ENCODE measurements at places on chromosomes 16 and 17.

DNA sequence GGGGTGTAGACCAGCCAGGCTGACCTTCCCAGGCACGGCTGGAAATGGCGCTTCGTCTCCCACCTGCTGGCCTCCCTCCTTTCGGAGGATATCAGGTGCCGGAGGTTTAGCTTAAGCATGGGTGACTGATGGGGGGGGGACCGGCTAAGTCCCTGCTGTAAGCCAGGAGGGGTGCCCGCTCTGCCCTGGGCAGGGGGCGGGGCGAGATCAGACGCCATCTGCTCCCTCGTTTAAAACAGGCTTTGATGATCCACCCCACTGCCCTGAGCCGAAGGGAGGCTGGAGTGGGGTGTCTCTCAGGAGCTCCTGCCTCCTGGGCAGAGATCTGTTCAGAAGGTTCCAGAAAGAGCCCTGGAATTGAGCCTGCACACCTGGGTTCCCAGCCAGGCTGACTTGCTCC is 26.0 kb downstream of the C16orf74 start:
- no peak for DNase-seq

DNA sequence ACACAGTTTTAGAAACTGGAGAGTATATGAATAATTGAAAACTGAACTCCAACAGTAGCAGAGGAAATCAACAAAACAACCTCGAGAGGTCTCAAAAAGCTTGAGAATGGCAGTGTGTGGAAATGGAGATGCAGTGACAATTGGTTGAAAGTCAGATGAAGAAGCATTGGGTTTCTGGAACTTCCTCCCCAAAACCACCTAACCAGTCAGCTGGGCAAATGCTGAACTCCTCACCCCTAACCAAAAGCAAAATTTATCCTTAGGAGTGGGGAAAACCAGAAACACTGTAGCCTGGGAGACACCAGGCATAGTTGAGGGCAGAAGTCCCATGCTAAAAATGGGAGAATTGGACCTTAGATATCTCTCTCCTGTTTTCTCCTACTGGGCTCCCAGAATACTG is 109.9 kb downstream of the TANC2 start:
- no peak for DNase-seq

DNA sequence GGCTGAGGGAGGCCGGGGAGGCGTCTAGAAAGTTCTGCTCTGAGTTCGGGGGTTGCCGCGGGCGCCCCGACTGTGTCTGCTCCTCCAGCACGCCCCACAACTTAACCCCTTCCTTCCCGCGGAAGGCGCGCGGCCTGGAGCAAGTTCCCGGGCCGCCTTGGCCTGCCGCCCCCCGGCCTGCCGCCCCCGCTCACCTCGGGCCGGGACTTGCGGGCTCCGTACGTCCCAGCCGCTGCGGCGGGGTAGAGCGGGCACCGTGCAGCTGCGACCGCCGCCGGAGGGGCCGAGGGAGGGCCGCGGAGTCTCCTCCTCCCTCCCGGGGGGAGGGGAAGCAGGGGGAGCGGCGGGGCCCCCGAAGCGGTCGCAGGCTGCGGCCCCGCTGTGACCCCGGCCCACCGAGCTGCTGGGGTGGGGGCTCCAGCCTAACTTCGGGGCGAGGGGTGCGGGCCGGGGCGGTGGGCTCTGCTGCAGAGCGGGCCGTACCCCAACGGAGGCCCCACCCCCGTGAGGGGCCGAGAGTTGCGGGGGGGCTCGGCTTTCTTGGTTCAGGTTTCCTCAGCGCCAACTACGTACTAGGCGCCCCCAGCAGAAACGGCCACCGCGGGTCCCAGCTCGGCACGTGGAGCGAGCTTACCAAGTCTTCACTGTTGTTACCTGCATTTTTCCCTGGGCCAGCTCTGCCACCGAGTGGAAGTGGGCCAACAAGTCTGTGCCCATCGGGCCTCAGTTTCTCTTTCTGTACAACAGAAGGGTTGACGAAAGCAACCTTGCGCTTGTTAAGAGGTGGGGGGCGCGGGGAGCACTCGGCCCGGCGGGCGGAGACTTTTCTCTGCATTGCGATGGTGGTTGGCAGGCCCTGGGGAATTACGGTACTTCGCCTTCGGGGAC is at the start of gene CCDC102A:
TSS of gene CCDC102A (minus strand) at position 266 of the 888 bp plus-strand sequence. CDS start 7,394 bp downstream, outside the sequence.
- DNase-seq, result no peak

DNA sequence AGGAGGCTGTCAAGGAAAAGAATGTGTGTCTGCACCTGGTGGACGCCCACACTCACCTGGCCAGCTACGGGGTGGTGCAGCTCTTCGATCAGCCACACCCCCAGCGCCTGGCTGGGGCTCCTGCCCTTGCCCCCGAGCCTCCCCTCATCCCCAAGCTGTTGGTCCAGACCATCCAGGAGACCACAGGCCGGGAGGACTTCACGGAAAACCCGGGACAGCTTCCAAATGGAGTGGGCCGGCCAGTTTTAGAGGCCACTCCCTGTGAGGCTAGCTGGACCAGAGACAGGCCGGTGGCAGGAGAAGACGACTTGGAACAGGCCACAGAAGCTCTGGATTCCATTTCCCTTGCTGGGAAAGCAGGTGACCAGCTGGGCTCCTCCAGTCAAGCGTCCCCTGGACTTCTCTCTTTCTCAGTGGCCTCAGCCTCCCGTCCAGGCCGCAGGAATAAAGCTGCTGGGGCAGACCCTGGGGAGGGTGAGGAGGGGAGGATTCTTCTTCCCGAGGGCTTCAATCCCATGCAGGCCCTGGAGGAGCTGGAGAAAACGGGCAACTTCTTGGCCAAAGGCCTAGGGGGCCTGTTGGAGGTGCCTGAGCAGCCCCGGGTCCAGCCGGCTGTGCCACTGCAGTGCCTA is 2.2 kb downstream of the WDR81 start:
- DNase-seq, result no peak

DNA sequence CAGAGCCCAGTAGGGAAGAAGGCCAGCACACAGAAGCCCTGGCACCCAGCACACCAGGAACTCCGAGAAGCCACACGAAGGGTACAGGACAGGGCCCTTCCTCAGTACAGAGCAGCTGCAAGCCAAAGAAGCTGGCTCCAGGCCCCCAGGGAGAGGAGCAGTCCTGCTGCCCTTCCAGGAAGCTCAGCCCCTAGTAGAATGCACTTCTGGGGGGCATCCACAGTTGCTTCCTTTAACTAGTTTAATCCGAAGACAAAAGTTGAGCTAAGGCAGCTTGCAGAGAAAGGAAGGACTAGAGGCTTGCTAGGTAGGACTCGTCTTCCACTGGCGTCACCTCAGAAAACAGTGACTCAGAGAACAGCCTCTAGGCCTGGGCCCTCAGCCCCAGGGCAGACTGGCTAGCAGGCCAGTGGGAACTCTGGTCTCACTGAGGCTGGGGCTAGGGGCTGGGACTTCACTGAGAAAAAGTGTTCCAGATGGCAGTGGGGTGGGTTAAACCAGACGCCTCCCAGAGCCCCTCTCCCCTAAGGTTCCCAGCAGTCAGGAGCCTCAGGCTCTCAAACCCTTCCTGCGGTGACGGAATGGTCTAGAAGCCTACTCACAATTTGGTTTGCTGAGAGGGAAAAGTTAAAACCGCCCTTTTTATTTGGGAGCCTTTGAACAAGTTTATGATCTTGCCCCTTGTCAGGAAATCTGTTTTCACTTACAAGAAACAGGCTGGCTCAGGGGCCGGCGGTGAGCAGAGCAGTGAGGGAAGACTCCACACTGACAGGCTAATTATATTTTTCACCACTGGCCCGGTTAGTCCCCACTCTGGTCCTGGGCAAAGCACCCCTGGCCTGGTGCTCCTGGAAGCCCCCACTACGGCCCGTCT is 41.4 kb downstream of the ACTG1 start:
- DNase-seq, result no peak

DNA sequence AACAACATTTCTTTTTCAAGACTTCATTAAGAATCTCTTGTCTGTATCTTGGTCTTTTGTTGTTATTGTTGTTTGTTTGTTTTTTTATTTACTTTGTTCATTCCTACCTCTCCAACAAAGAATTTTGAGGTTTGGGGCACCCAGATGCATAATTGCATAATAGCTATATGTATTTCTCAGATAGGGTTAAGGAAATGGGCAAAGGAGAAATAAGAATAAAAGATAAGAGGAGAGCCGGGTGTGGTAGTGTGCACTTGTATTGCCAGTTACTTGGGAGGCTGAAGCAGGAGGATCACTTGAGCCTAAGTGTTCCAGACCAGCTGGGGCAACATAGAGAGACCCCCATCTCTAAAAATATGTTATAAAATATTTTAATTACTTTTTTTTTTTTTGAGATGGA is 30.5 kb downstream of the CDH1 start:
- no peak for DNase-seq

DNA sequence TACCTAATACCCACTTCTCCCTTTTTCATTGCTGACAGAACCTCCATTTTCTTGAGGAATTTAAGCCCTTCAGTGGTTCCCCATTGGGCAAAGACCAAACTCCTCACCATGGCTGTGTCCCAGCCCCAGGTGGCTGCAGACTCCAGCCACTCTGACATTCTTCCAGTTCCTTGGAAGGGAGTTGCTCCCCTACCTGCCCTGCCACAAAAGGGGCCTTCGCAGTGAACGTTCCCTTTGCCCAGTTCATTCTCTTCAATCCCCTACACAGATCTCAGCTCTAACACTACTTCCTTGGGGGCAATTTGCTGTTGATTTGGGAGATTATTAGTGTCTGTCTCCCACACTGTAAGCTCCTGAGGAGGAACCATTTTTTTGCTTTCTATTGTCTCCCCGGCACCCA is 3.2 kb upstream of the AKTIP start:
- DNase-seq, result no peak

DNA sequence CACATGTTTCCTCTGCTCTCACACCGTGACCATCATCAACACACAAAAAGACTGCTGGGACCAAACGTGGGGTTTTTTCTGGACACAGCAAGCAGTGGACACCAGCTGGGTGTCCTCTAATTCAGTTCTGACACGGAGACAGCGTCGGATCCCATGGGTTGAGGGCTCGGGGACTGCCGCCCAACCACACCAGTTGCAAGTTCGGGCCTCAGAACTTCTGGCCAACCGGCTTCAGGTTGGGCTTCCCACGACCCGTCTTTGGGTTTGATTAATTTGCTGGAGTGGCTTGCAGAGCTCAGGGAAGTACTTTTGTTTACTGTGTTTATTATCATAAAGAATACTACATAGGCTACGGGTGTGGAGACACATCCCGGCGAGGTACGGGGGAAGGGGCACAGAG is 97.8 kb downstream of the BANP start:
- no peak for DNase-seq

- peak; percentile 8 for DNase-seq
Measured at GRCh38 chr17:38798614-38799500, 499 bp downstream of the PIP4K2B start.

DNA sequence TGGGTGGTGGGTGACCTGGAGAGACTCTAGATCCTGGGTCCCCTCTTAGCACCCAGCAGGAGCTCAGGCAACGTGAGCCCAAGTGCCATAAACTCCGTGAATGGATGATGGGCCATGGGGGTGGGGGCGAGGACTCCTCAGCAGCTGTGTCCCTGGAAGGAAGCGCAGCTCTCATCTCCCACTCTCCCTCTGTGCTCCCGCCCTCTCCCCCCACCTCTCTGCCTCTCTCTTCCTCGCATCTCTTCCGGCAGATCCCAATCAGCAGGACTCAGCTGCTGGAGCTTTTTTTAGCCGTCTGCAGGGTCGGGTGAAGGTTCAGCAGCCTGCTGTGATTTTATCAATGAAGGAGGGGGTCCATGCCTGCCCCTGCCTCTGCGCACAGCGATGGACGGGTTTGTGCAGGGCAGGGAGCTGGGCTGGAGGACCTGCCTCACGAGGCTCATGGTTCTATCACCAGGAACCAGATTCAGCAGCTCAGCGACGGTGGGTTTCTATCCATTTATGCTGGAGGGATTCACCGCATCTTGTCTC is 8.3 kb downstream of the CCR7 start:
- no peak for DNase-seq

DNA sequence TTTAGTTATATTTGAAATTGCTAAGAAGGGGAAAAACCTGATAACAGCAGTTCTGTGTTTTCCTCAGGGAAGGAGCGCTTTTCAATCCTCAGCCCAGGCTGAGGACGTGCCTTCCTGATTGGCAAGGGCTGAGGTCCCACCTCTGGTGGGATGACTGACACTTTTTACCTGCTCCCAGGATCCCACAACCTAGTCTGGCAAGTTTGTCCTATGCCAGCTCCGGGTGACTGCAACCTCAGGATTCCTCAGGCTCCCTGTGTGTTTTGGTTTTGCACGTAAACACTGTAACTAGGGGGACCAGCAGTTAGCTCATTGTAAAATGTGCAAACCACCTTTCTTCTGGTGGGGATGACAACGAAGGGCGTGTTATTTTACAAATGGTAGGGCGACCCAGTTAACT is 7.5 kb downstream of the MARCHF10 start:
- no peak for DNase-seq

DNA sequence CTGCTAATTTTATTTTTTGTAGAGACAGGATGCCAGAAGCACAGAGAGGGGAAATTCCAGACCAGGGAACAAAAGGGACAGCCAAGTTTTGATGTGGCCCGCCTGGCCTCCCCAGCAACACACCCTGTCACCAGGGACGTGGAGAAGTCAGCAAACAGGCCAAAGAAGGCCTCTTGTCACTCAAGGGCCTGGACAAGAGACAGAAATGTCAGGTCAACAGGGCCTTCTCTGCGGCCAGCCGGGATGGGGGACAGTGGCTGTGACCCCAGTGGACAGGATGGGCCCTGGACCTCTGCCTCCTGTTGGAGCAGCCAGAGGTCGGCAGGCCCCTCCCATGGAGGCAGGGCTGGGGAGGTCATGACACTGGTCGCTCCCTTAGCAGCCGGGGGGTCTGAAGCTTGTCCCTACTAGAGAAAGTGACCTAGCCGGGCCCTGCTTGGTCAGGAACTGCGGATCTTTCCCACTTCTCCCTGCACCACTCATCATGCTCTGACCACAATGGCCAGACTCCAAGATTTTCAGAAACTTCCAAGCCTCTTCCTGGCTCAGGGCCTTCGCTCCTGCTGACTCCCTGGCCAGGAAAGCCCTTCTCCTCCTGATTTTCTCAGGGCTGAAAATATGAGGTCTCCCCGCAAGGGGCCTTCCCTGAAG is 9.2 kb upstream of the TVP23A start:
- DNase-seq, result peak; percentile 63

DNA sequence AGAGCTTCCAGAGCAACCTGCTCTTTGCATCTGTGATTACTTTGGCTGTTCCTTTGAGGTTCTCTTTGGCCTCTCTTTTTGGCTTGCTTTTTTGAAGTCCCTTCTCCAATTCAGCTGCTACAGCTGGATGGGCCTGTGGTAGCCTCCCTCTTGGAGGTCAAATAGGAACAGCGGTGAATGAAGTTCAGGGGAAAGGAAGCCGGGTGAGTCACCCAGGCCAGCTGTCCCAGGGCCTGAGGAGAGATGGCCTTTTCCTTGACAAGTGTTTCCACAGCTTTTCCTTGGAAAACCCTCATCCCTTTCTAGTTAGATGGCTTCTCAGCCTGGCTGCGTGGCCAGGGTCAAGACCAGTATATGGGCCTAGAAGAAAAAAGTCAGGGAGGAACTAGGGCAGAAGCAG is 103.1 kb downstream of the STX8 start:
- DNase-seq, result no peak

DNA sequence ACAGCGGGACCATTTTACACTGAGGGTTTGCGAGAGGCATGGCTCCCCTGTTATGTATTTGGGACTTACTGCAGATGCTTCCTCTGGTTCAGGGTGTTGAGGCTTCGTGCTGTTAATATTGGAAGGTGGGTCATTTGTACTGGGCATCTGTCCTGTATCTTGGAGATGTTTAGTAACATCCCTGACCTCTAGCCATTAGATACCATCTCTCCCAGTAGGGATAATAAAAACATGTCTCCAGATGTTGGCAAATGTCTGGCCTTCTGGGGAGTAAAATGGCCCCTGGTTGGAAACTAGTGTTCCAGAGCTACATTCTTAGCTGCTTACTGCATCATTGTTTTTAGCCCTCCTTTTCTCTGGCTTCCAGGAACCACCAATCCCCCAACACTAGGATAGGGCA is 388.0 kb downstream of the WWOX start:
- DNase-seq, result no peak
